ENCODE measurements at places on chromosomes 12 and 14.

- DNase-seq, result no peak
These were observed 11.4 kb downstream of the EIF2S1 start for GRCh38 chr14:67371247-67372148.

DNA sequence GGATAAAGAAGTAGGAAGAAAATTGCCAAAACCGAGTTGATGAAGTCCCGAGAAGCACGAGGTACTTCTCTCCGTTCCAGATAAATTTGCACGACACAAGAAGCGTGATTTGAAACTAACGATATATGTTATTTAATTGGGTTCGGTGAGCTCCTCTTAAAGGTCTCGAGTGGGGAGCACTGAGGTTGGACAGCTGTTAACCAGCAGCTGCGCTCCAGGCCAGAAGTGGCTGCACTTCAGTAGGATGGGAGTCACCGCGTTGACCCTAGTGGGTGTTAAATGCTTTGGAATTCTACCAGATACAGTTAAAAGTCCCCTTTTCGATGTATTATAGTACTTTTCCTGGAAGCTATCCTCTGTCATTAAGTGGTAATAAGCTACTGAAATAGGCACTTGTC lies 953 bp upstream of the DCAF5 start:
- DNase-seq, result no peak

DNA sequence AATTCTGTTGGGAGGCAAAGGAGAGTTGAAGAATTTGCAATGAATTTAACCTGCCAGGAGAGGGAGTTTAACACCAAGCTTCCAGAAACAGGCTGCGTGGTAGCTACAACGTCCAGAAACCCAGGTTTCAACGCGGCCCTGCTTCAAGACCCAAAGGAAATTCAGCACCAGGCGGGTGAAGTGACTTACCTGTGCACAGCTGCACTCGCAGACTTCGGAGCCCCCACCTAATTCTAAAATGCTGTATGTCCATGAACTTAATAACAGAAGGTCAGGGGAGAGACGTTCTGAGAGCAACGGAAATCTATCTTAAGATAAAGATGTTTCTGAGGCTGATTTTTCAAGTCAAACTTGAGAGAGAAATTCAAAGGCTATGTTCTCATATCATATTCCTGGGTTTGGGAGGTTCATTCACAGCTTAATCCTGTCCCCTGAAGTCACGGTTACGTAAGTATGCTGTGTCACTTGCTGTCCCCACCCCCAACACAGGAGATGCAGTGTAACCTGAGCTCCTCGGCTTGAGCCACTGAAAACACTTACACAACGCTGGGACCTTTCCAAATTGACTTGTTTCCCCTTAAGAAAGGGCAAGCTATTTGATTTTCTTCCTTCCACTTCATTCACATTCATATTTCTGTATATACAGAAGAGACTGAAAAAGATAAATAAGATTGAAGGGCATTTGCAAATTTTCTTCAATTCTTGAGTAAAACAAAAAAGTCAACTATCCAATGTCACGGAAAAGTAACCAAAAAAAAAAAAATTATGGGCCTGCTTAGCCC lies 22.7 kb downstream of the CLIP1 start:
- peak; percentile 31 for DNase-seq

GRCh38 chr14:61736751-61737150 lies 25.5 kb upstream of the SNAPC1 start:
- DNase-seq, result no peak

DNA sequence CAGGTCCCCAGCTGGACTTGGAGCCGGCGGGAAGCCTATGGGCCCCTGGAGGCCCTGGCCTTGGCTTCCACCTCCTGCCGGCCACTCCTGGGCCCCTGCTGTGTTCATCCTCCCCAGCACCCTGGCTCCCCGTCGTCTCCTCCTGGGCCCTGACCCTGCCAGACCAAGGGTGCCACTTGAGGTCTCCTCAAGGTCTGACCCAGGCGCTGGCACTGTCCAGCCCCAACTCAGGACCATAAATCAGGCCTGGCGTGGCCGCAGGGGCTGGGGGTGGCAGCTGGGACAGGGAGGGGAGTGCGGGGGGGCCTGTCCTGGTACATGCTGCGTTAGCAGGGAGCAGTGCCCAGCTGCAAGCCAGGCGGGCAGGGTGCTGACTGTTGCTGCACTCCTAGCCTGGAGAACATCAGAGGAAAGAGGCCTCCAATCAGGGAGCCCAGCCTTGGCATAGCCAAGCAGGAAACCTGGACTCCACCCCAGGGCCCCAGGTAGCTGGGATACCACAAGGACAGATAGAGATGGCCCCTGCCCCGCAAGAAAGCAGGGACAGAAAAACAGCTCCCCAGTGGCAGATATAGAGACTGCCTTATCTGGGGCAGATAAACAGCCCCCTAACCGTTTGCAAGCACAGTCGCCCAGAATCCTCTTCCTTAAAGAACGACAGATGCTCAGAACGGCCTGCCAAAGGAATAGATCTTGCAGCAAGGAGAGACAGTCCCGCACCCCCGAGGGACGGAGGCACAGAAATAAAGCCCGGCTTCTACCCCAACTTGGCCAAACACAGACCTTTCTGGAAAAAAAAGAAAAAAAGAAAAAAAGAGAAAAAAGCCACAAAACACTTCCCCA lies 6.5 kb upstream of the ATG101 start:
- DNase-seq, result no peak

GRCh38 chr12:127925971-127926370 lies 341.0 kb upstream of the TMEM132C start:
- DNase-seq, result no peak

DNA sequence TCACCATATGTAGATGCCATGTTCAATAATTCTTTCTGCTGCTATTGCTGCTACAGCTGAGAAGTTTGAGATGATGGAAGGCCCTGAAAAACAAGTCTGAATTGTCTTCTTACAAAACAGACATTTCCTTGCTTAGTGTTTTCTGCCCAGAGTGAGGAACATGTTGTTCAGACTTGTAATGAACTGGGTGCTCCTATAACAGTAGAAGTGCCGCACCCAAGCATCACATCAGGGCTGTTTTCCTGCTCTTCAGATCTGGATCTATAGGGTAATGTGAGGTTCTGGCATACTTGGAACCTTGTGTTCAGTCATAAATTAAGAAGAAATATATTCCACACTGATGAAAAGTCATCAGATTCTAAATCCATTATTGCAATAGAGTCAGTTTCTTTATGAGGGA lies 171.9 kb upstream of the DIO2 start:
- DNase-seq, result no peak

- no peak for DNase-seq
These were observed 709 bp downstream of the INHBC start for GRCh38 chr12:57435293-57435692.

GRCh38 chr14:72883109-72883508 lies 10.8 kb downstream of the DPF3 start:
- no peak for DNase-seq

GRCh38 chr14:24260026-24260779 lies 2.8 kb downstream of the TGM1 start:
- no peak for DNase-seq

Measured in stimulated activated CD4-positive, alpha-beta T cell treated with anti-CD3 and anti-CD28 coated beads, Interleukin-12 subunit alpha, Interleukin-12 subunit beta, amount 100 ng/mL, for 4 hours (primary cell).